ACHN (cell line): ENCODE measurements at places on chromosomes 7 and 10.

GRCh38 chr10:48813291-48813690 is 126.3 kb downstream of the LRRC18 start:
- DNase-seq, result no peak

GRCh38 chr7:123770378-123770777 is 21.6 kb upstream of the WASL start:
- peak; percentile 90 for DNase-seq

DNA sequence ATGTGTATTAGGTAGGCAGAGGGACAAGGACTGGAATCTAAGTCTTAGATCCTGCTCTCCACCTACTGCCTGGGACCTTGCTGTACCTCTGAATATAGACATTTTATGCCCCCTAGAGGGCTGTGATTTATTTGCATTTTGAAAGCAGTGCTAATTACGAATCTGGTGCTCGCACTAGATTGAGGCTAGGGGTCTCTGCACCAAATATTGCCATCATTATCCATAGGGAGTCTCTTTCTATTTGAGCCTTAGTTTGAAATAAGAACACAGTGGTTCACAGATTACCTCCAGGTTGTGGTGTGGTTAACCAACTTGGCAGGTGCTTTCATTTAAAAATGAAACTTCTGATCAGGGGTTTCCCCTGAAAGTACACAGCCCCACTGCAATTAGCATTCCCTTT is 41.8 kb downstream of the CNNM1 start:
- peak; percentile 67 for DNase-seq

DNA sequence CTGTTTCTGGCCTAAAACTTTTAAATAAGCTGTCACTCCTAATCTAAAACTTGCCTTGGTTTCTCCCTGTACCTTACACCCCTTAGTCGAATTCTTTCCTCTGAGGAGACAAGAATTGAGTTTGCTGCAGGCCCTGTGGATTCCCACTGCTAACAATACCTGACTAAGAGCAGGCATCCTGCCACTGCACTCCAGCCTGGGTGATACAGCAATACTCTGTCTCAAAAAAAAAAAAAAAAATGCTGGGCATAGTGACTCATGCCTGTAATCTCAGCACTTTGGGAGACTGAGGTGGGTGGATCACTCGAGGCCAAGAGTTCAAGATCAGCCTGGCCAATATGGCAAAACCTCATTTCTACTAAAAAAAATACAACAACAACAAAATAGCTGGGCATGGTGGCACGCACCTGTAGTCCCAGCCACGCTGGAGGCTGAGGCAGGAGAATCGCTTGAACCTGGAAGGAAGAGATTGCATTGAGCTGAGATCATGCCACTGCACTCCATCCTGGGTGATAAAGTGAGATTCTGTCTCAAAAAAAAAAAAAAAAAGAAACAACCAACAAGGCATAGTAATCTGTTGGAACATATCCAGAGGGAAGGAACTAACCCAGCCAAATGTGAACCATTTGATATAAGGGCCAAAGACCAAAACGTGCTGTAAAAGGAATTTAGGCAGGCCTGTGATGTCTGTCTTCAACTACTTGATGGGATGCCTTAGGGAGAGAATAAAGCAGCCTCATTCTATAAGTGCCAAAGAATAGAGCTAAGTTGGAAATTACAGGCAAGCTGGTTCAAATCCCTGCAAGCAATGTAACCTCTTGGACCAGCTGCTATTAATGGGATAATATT is 732.7 kb upstream of the AUTS2 start:
- no peak for DNase-seq

- peak; percentile 39 for DNase-seq
Observed at GRCh38 chr10:122878799-122879338, 512 bp downstream of the FAM24B start.

- DNase-seq, result no peak
Observed at GRCh38 chr10:84706431-84706830, 378.0 kb downstream of the CCSER2 start.

GRCh38 chr10:79070081-79070605 is 1.4 kb downstream of the ZMIZ1 start:
- DNase-seq, result peak; percentile 71

DNA sequence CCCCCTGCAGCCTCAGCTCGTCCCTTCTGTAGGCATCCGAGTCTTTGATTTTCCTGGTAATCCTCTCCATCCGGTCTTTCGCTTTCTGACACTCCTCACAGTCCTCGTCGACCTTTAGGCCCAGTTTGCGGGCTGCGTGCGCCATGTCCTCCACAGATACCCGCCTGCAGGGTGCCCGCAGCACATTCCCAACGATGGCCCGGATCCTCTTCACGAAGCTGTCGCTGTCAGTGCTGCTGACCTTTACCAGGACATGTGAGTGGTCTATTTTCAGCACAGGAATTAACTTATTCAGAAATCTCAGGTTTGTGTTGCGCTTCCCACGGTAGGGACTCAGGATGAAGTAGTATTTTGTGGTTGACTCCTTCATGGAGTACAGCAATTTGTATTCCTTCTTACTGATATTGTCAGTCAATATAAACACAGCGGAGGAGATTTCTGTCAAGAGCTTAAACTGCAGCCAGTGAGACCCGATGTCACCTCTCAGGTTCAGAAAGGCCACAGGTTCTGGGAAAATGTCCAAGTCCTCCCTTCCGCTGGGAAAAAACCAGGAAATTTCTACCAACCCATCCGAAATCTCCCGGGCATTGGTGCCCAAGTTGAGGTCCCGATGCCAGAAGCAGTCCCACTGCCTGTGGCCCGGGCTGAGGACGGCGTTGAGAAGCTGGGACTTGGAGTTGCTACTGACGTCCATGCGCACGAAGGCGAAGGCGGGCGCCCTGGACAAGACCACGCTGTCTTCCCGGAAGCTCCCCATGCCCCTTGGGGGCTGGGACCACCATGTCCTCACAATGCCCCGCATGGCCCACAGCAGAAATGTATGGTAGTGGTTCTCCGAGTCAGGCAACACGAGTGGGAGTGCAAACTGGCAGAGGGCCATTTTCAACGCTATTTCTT is 8.9 kb upstream of the MRPS24 start:
- DNase-seq, result no peak

DNA sequence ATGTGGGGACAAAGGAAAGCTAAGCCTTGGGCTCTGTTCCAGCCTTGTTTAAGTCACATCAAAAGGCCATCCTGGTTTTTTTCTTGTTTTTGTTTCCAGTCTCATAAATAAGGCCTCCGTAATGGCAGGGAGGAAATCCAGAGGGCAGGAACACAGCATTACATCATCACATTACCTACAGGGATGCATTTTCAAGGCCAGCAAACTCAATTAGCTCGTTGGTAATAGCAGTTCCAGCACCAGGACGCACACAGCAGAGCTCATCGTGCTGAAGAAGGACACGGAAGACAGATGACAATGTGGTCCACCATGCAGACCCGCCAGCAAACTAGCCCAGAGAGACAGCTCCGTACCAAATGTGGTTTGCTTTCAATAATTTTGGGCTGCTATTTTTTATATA is 1209.2 kb downstream of the TYW1 start:
- no peak for DNase-seq

DNA sequence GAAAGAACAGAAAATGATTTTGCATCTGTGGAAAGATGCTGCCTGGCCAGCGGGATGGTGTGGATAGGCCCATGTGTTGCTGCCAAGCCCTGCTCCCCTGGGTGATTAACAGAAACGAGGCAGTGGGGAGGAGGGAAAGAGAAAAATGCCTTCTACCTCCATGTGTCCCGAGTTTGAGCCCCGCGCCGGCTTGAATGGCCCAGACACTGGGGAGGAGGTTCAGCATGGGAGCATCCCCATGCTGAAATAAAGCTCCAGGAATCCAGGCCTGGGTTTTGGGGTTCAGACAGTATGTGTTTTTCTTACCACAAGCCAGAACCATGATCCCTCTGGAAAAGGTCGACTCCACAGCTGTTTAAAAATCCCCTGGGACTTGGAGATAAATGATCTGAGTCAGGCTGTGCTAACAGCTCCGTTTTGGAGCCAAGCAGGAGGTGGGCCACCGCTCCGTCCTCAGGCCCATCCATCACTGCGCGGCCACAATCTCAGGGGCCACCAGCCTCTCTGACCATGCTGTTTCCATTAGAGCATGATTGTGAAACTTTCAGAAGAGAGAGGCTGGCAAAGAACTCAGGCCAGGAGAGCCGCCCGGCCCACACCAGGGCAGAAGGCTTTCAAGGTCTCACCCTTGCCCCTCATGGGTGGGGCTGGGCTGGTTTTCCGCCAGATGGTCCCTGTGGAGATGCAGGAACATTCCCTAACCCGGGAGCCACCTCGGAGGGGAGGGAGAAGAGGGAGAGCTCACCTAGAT is 299.7 kb downstream of the ZEB1 start:
- no peak for DNase-seq

GRCh38 chr7:103803631-103804030 is 185.8 kb downstream of the RELN start:
- no peak for DNase-seq

- no peak for DNase-seq
Observed at GRCh38 chr7:2660359-2661095, 27.5 kb upstream of the AMZ1 start.

DNA sequence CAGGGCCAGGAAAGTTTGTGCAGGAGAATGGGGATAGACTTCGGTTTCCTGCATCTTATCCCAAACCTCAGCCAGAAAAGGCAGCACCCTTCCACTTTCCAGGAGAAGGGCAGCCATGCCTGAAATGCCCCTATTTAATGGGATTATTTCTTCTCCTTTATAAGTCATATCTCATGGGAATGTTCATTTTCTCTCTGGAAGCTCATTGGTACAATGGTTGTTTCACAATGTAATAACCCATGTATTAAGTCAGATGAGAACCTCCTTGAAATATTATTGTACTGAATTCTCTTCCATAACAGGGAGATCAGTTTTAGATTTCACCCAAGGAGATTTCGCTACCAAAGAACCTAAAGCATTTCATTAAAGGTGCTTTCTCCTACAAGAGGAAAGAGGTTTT is 457.5 kb downstream of the KCNMA1 start:
- DNase-seq, result no peak

- DNase-seq, result no peak
Observed at GRCh38 chr7:140289804-140290203, 108.5 kb downstream of the SLC37A3 start.

DNA sequence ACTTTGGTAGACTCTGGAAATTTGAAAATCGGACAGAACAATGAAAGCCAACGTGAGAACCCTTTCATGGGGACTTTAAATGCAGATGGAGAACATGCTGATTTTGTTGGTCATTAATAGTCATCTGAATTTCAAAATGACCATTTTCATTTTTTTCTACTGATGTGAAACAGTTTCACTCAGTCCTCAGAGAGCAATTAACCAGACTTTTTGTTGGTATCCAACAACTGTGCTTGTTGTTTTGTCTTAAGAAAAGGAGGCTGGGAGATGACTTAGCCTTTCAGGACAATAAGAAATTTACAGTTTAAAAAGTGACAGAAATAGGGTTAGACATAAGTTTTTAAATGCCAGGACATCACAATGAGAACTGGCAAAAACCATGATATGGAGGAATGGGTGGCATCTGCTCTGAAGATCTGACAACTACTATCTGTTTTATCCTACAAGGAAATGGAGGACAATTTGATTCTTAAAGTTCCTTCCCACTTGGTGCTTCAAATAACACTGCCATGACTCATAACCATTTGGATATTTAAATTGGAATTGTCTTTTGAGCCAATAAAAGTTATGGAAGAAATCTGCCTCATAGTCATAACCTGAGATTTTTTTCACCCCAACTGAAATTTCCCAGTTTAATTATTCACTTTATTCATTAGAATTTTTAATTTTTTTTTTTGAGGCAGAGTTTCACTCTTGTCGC is 87.2 kb upstream of the HPS1 start:
- no peak for DNase-seq

DNA sequence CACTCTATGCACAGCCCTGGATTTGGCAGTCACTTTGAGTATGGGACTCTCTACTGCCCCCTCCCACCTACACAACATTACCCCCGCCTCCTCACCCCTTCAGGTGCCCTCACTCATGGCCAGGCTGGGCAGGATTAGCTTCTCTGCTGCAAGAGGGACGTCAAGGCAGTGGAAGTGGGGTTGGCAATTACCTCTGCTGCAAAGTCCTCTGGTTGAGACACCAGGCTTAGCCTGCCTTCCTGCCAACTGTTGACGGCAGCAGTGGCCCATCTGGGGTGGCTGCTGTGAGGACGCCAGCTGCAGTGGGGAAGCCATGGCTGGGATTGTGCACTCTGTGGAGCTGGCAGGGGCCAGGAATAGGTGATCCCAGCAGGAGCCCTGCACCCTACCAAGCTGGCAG is 26.7 kb downstream of the SVIL start:
- DNase-seq, result no peak

DNA sequence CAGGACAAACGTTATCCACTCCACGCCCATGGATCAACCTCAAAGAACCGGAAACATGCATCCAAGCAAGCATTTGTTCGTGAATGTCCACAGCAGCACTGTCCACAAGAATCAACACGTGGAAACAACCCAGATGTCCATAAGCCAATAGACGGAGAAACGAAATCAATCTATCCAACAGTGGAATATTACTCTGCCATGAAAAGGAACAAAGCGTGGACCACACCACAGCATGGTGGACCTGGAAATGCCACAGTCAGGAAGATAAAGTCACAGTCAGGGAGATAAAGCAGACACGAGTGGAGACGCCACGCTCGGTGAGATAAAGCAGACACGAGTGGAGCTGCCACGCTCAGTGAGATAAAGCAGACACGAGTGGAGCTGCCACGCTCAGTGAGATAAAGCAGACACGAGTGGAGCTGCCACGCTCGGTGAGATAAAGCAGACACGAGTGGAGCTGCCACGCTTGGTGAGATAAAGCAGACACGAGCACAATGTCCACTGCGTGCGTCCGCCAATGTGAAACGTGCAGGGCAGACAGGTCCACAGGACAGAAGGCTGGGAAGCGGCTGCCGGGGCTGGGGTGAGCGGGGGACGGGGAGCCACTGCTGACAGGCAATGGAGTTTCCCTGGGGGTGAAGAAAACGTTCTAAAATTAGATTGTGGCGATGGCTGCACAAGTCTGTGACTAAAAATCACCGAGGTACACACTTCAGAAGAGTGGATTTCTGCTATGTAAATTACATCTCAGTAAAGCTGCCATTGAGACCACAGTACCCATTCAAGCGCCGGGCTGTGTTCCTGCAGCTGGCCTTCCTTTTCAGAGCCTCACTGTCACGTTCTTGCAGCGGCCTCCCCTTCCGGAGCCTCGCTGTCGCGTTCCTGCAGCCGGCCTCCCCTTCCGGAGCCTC is 10.6 kb downstream of the GPER1 start:
- DNase-seq, result no peak

DNA sequence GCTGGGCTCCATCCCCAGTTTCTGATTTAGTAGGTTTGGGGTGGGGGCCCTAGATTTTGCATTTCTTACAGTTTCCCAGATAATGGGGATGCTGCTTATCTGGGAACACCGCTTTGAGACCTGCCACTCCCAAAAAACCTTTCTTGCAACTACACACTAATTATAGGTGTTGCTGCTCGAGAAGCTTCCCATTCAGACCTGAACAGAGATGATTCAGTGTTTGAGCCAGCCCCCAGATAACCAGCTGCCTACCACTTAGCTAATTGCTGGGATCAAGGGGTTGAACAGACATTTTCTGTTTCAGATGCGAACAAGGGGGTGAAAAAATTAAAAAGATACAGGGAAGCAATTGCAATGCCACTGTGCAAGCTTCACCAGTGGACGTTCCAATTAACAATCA is 448.5 kb downstream of the KCNMA1 start:
- no peak for DNase-seq
